ENCODE measurements at places on chromosomes 6 and 20.

- DNase-seq, result no peak
These were observed 400.7 kb downstream of the ZFAND3 start for GRCh38 chr6:38220069-38220723.

- DNase-seq, result no peak
These were observed 55.2 kb downstream of the TIAM2 start for GRCh38 chr6:155050311-155050710.

DNA sequence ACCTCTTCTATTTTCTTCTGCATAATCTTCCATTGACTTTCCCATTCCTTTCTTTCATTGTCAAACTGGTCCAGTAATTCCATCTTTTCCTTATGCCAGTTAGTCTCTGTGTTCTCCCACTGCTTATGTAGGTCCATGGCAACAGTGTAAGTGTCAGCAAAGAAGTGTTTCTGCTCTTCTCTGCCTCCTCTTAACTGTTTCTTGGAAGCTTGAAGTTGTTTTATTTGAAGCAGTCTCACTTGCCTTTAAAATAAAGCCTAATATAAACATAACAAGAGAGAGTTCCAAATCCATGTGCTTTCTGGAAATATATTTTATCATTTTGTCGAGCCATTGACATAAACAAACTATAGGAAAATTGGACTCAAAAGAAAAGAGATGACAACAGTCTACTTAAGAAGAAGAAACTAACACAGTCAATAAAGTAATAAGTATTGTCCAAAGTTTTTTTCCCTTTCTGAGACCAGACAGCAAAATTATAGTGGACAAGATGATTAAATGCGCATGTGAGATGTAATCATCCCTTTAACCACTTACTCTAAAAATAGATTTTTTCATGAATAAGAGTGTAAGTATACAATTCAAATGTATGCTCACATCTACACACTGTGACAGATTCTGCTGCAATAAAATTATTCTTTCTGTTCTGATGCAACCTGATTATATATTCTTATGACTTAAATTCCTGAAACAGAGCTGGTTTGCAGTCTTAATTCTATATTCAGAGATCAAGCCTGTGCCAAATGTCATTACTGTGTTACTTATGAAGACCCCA is 5.2 kb downstream of the KIAA0408 start:
- DNase-seq, result no peak

- no peak for DNase-seq
These were observed 65.9 kb downstream of the PKIB start for GRCh38 chr6:122676146-122676545.
